ENCODE measurements at places on chromosomes 12 and 14.
A peak's percentile ranks its signal among the peaks of the same experiment; 100 is the strongest.

GRCh38 chr12:67991158-67991557, 1.9 kb downstream of the IFNG-AS1 start:
- no peak for DNase-seq

DNA sequence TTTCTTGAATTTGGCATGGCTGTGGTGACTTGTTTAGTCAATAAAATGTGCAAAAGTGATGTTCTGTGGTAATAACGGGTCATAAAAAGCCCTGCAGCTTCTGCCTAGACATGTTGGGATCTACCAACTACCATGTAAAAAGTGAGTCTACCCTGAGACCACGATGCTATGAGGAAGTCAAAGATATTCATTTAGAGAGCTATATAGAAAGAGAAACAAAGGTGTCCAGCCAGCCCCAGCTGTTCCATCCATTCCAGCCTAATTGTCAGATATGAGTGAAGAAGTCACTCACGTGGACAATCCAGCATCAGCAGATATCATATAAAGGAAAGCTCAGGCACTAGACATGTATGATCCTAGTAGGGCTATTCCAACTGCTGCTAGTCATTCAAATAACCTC, 117.2 kb upstream of the SSTR1 start:
- DNase-seq, result no peak

- no peak for DNase-seq
Observed at GRCh38 chr14:21528381-21529348, 2.5 kb upstream of the SALL2 start.

DNA sequence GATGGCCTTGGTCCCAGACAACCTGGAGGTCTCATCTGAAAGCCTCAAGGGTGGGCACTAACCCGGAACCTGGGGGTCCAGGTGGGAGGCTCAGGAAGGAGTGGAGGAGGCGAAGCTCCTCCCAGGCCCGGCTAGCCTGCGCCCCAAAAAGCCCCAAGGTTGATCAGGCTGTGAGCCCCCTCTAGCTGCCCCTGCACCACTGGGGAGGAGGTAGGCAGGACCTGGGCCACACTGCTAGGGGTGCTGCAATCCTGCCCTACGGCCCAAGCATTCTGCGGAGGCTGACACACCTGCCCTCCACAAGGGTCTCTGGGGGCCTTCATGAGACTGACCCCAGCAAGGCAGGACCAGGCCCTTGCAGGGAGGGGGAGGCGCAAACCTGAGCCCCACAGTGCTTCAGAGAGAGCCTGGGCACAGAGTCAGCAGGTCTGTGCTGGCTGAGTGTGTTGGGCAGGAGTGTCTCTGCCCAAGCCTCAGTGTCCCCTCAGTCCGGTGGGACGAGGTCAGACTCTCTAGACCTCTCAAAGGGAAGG, 51.9 kb downstream of the CCDC85C start:
- DNase-seq, result no peak

- DNase-seq, result no peak
Observed at GRCh38 chr14:32679927-32680612, 258.6 kb upstream of the NPAS3 start.

DNA sequence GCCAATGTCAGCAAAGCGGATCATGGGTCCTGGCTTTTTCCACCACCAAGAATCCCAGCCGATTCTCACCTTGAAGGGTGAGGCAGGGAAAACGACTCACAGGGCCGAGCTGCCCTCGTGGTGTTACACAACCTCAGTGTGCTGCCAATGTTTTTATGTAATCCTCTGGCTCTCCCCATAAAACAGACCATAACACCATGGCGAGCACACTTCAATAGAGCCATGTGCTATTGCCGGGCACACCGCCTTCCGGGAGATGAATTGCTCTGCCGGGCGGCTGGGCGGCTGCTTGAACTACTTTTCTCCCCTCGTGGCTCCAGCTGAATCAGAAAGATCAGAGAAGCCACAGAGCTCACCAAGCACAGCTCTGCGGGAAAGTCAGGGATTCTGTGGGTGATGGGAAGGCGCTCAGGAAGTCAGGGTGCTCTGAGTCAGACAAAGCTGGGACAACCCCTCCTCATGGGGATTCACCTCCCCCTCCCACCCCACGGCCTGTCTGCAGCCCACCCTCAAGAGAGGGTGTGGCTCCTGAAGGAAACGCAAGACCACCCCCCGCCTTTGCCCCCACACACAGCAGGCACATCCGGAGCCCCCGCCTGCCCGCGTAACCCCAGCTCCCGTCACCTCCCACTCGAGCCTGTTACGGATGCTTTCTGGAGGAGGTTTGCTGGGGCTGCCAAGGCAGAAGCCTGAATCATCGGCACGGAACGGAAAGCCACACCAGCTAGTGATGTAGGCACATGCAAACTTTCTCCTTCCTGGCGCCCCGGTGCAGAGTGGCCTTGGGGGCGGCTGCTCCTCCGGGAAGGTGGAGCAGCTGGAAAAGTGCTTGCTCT, 1.8 kb downstream of the GALNT9 start:
- DNase-seq, result peak; percentile 80

- DNase-seq, result peak; percentile 66
Observed at GRCh38 chr14:91114079-91115065, 499 bp downstream of the DGLUCY start.

- DNase-seq, result no peak
Observed at GRCh38 chr12:52900166-52900895, 4.5 kb downstream of the KRT8 start.

DNA sequence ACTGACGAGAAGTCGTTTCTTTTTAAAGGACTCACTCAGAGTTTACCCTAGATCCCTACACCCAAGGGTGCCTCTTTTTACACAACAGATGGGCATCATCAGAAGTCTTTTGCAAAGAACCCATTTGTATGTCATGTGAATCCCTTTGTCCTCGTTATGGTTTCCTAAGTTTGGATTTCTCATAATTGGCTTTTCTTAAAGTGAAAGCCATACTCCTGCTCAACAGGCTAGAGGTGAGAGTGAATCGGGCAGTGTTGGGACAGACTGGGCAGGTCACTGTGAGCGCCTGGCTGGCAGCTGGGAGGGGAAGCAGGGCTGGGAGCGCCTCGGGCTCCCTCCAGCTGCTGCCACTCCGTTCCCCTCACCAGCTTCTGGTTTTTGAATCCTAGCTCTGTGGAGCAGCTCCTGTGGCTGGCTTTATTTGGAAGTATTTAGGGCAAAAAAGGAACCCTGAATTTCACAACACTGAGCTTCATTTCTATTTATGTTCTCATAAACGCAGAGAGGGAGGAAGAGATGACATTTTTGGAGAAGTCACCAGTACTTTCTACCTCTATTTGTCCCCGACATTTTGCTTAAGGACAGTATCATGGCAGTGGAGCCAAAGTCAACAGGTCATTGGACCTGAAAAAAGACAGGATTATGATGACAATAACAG, 63.8 kb upstream of the ACTN1 start:
- DNase-seq, result peak; percentile 97

GRCh38 chr14:68947802-68948201, 31.3 kb downstream of the ACTN1 start:
- DNase-seq, result peak; percentile 70

DNA sequence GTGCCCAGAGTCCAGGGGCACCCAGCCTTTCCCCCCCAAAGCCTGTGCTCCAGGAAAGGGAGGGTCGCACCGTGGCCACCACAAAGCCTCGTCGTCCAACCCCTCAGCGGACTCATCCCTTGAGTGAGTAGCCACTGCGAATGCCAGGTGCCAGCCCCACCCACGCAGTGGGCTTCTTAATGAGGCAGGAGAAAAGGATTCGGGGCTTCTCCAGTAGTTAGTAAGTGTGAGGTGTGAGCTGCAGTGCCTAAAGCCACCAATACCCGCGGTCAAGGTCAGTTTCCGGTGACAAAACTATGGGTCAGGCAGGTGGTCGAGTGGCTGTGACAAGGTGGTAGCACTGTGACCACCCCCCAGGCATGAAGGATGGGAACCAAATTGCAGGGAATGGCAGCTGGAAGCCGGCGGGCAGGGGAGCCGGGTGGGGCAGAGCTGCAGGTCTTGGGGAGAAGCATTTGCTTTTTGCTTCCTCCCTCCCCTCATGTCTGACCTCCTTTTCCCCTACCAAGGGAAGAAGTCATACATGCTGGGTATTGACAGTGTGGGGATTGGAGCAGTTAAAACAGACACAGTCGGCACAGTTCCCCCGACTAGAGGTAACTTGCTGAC, 8.0 kb downstream of the RAN start:
- DNase-seq, result no peak

GRCh38 chr14:95547272-95547625, 12.4 kb downstream of the GLRX5 start:
- DNase-seq, result no peak

DNA sequence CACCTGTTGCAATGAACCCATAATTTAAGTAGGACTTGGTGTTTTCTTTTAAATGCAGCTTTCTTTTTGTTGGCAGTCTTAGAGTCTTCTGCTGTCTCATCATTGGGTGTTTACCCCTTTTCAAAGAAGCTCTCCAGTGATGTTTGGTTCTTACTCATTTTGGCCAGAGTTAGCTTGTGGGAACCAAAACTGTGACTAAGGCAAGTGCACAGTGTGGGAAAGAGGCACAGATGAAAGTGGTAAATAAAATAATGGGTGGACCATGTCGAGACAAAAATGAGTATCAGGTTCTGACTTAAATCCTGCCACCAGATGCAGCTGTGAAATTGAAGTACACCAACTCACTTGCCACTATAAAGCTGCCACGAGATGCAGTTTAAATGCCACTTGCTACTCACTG, 615.4 kb upstream of the MIS18BP1 start:
- no peak for DNase-seq

DNA sequence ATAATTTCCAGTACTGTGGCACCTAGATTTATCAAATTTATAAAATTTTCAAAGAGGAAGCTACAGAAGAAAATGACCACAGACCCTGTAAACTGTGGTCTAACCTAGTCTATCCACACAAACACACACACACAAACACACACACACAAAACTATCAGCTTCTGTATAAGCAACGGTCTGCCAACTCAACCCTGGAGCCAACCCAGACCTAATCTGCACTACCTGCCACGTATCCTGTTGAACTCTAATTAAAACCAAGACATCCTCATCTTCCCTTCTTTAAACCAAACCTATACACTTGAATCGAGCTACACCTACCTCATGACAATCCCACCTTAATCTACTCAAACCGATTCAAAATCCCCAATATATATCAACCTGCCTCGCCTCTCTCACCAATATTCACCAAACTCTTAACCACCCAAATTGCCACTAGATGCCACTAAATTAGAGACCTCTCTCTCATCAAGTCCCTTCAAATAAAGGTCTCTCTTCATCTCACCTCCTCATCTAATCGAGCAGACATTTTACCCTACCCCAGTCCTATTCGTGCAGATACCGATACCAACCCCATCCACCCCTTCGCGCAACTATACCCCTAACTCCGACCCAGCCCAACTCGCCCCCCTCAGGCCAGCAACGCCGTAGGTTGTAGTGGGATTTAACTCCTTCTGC, 808 bp downstream of the ACIN1 start:
- DNase-seq, result no peak

DNA sequence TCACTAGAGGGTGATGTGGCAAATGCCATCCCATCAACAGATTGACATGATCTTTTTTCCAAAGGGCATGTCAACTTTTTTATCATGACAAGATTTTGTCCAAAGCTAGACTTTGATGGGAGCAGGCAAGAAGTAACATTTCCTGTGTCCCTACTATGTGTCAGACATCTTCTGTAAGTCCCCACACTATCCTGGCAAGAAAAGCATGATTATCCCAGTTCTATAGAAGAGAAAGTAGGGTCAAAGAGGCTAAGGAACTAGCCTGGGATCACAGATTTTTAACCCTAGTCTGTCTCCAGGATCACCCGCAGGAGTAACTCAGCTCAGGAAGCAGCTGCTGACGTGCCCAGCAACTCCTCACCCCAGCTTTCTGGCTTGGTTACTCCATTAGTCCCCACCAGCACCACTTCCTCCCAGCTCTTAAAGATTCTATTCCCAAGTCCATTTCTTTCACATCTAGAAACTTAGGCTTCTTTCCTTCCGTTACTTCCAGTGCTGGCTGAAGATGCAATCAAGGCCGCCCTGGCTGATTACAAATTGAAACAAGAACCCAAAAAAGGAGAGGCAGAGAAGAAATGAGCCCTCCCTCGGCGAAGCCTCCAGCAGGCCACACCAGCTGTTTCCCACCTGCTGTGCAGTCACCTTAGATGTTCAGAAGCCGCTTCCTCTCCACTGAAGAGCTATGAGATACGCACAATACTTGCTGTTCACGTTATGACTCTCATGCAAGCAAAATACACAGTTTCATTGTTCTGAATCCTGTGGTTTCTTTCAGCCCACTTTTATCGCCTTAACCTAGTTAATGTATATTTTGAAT, 6.2 kb downstream of the ISCU start:
- peak; percentile 25 for DNase-seq

DNA sequence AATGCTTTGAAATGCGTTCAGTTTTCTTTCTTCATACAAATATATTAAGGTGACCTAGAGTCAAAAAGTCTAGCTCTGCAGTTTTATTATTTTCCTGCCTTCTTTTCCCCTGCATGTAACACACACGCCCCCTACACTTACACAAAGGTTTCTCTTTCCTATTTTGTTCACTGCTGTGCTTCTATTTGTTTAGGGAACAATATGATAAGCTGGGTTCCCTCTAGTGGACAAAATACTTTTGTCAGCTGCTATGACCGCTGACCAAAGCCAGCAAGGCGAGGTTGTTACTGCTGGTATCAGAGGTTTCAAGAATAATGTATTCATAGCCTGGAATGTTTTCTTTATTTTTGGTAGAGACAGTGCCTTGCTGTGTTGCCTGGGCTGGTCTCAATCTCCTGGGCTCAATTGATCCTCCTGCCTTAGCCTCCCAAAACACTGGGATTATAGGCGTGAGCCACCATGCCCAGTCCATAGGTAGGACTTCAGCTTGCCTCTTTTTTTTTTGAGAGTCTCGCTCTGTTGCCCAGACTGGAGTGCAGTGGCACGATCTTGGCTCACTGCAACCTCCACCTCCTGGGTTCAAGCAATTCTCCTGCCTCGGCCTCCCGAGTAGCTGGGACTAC, 33.4 kb downstream of the FNTB start:
- peak; percentile 85 for DNase-seq

GRCh38 chr14:92846162-92846897, 52.2 kb downstream of the GOLGA5 start:
- peak; percentile 83 for DNase-seq

GRCh38 chr14:99850709-99851108, 57.5 kb downstream of the EML1 start:
- DNase-seq, result no peak

DNA sequence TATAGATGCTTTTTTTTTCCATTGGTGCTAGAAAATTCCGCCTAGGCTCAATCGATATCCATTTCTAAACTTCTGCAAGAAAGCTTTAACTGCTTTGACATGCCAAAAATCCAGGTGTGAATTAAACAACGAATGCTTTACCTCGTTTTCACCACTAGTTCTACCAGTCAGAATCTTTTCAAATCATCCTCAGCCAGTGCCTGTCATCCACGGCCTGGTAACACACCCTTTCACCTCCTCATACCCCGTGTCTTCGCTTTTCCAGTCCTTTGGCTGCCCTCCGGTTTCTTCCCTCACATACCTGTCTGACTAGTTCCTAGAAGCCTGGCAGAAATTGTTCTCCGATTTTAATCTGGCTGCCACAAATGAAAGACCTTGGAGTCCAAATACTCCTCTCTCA, 1.4 kb upstream of the PHC1 start:
- DNase-seq, result no peak

- DNase-seq, result no peak
Observed at GRCh38 chr14:78967111-78967809, 797.1 kb downstream of the NRXN3 start.
